ENCODE measurements at places on chromosomes 5 and 9.
A peak's percentile ranks its signal among the peaks of the same experiment; 100 is the strongest.

GRCh38 chr5:108508979-108509378, 127.1 kb upstream of the FBXL17 start:
- DNase-seq = no peak

- DNase-seq = no peak
Observed at GRCh38 chr5:129963359-129963758, 59.1 kb downstream of the CHSY3 start.

- no peak for DNase-seq
Observed at GRCh38 chr9:130050462-130050861, 3.2 kb upstream of the GPR107 start.

DNA sequence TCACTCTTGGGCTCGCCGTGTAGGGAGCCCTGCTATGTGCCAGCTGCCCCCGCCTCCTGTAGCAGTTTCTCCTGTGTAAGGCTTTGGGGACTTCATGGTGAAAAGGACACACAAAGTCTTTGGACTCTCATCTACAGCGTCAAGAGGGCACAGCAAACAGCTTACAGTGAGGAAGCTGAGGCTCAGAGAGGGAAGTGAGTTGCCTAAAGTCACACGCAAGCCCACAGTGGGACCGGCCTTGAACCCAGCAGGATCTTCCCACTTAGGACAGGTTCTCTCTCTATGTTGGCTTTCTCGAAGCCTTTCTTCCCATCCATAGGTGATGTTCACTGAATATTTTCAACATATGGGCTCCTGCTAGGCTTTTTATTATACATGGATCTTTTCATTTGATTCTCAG, 9.8 kb upstream of the PRRX2 start:
- no peak for DNase-seq

DNA sequence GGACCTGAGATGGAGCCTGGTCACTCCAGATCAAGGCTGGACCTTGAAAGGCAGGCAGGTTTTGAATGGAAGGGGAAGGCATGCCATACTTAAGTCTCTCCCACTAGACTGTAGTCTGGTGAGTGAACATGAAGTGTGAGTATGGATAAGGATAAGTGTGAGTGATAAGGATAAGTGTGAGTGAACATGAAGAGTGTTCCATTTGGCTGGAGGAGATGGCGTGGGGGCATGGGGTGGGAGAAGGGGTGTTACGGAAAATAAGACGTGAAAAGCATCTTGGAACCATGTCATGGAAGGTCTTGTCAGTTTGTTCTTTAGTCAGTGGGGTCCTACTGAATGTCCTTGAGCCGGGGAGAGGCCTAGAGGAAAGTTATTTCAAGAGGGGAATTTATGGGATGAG, 32.8 kb downstream of the HMGXB3 start:
- DNase-seq = no peak

GRCh38 chr5:72130351-72130761, 23.1 kb downstream of the MAP1B start:
- DNase-seq = no peak

DNA sequence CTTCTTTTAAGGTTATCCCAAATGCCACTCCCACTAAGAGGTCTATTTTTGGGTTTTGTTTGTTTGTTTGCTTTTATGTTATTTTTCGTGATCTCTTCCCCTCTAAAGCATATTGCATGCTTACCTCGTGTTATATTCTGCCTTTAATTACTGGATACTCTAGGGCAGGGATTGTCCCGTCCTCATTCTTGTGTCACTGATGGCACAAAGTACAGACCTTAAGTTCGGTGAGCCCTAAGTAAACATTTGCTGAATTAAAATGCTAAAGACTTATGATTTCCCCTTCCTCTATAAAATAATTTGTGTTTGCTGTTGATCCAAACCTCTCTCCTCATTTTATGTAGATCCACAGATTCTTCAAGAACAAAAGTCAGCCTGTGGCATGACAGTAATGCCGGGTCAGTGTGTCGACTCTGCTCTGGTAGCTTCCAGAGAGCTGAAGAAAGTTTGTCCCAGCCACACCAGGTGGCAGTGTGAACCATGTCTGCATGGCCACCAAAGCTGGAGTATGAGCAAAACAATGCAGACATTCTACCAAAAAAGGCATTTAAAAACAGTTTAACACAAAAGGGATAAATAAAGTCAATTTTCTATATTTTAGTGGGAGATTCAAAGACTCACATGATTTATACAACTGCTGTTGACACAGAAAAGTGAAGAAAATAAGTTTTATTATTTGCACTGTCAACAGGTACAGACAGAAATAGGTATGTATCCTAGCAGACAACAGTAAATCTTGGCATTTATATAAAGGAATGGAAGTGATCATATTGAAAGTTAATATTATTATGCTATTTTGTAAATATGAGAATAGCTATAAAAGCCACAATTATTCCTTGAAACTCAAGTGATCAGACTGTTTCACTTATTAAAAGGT, 17.9 kb upstream of the POC5 start:
- DNase-seq = peak; percentile 53

DNA sequence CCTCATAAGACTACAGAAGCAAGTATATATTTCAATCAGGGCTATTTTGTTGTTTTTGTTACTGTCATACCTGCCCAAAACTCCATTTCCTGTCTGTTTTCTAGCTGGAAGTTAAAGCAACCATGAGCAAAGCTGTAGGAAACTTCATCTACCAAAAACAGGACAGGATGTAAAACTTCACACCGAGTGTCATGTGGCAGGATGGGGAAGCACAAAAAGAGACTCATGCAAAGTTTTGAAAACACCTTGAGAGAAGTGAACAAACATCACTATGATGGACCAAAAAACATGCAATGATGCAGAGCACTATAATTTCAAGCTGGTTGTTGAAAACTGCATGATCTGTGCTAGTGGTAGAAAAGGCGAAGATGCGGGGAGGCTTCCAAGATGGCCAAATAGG, 6.3 kb upstream of the GZMA start:
- DNase-seq = no peak

GRCh38 chr5:16690243-16690852, 73.6 kb upstream of the RETREG1 start:
- no peak for DNase-seq

DNA sequence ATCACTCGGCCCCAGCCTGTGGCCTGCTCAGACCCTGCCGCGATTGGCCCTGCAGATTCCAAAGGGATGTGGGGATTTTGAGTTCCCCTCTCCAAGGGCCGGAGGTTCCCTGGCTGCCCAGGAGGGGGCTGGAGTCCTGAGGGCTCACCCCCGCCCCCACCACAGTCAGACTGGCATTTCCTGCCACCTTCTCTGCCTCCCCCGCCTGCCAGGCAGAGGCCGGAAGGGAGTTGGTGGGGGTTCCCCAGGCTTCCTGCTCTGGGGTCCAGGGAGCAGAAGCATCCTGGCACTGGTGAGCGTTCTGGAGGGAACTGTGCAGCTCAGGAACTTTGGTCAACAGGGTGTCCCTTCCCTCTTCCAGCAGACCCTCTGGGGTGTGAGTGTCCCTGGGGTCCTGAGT, 70.6 kb downstream of the RXRA start:
- no peak for DNase-seq

GRCh38 chr9:121707477-121708424, 56.3 kb downstream of the DAB2IP start:
- DNase-seq = no peak

DNA sequence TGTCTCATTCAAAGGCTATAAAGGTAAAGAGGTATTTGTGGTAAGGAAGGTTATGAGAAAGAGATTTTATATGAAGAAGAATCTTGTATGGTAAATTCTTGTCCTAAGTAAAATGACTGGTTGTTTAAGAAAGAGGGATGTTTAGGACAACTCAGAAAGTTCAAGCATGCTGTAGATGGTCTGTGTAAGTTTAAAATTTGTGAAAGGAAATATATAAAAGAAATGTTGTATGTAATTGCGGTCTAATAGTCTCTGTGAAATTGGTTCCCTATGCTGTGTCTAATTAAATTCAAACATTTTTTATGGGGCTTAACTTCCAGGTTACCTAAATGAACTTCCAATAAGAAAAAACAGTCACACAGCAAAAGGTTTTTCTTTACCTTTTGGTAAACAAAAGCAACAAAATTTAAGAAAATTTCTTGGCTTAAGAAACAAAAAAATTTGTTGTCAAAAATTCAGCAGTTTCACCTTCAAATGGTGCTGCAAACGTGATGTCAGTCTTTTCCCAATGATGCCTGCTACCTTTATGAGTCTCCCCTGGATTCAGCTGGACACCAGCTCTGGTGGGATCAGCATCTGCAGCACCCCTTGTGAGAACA, 83.0 kb upstream of the FCN1 start:
- DNase-seq = no peak

DNA sequence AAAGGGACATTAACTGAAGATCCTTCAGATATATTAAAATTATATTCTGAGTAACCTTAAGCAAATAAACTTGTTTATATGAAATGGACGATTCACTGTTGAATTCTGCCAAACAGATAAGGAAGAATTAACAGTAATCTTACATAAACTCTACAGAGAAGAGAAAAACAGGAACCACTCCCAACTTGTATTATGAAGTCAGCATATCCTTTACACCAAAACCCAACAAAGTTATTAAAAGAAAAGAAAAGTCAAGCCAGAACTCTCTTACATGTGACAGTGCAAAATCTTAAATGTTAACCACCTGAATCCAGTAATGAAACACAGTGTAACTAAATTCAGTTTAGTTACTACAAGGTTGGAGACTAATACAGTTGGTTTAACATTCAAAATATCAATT, 185.8 kb downstream of the DEPDC1B start:
- no peak for DNase-seq

DNA sequence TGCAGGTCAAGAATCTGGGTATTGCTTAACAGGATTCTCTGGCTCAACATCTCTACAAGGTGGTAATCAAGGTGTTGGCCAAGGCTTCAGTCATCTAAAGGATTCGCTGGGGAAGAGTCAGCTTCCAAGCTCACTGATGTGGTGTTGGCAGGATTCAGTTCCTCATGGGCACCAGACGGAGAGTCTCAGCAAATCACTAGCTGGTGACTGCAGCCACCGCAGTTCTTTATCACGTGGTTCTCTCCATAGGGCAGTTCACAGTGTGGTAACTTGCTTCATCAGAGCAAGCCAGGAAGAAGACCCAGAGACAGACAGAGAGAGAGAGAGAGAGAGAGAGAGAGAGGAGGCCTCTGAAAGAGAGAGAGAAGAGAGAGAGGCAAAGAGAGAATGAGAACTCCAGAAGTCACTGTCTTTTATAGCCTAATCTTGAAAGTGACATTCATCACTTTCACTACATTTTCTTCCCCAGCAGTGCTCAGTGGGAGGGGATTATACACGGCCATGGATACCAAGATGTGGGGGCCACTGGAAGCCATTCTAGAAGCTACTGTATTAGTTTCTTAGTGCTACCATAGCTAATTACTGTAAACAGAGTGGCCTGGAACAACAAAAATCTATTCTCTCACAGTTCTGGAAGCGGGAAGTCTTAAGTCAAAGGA, 109.2 kb upstream of the SMIM23 start:
- DNase-seq = no peak

- no peak for DNase-seq
Observed at GRCh38 chr9:73613092-73613701, 461.5 kb downstream of the ANXA1 start.

GRCh38 chr5:96172436-96172835, 210.8 kb upstream of the ELL2 start:
- DNase-seq = no peak

DNA sequence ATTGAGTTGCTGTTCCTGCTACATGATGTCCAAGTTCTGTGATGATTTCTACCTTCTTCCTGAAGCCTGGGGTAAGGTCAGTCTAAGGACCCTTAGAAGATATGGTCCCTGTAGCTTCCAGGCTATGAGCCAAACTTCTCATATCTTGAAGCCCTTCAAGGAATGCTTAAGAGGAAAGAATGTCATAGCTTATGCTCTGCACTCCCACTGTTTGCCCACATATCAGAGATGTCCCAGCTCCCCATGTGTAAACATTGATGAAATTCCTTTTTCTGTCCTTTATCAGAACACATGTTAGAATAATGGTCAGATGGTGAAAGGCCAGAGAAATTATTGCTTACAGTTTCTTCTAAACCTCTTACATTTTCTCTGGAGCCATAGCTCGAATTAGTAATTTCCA, 41.4 kb upstream of the RUSC2 start:
- DNase-seq = no peak

DNA sequence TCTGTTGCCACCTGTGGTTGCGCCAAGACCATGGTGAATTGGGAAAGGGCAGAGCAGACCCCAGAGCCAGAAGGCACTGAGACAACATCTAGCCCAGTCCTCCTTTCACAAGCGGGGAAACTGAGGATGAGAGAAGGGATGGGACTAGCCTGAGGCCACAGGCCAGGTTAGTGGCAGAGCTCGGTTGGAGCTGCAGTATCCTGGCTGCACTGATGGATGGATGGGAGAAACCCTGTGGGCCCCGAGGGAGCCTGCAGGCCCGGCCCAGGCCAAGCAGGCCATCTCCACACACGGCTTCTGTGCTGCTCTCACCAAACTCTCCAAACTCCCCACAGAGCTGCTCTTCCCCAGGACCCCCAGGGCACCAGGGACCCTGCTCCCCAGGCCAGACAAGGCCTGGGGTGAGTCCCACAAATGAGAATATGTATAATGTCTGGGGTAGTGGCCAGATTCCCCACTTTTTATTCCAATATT, 60.2 kb downstream of the TSTD2 start:
- no peak for DNase-seq

- no peak for DNase-seq
Observed at GRCh38 chr5:145157841-145158240, 677.3 kb downstream of the PRELID2 start.

- no peak for DNase-seq
Observed at GRCh38 chr5:62299600-62299999, 6.4 kb upstream of the KIF2A start.

DNA sequence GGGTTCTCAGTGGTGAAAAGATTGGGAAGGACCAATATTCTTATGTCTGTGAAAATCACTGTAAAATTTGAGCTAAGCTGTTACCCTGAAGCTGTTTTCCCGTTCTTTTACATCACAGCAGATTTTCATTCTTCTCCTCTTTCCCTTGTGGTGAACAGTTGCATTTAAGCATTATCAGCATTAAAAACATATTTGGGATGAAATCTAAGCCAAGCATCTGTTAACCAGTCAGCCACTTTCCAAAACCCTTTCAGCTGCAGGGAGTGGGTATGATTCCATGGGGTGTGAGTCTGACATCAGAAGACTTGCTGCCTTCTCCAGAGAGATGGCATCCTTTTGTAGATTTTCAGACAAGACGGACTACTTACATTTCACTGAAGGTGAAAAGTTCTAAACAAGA, 97.2 kb downstream of the TRIO start:
- DNase-seq = no peak

GRCh38 chr5:73496984-73497457, 1.2 kb upstream of the BTF3 start:
- no peak for DNase-seq

GRCh38 chr5:1552521-1553255, 28.9 kb upstream of the LPCAT1 start:
- no peak for DNase-seq

GRCh38 chr5:117433818-117434217, 859.2 kb upstream of the SEMA6A start:
- DNase-seq = no peak

GRCh38 chr5:72295539-72295938, 24.5 kb downstream of the MRPS27 start:
- no peak for DNase-seq

- DNase-seq = no peak
Observed at GRCh38 chr5:88515881-88516819, 247.5 kb upstream of the TMEM161B start.

GRCh38 chr5:178429491-178430185, 160.6 kb downstream of the COL23A1 start:
- DNase-seq = no peak

GRCh38 chr9:75063556-75064305, 24.2 kb downstream of the NMRK1 start:
- DNase-seq = no peak
